ENCODE measurements at places on chromosomes 5 and 9. TPM values are rescaled to one million over a fixed set of nuclear protein-coding genes. Genes with fewer than 3 reads are reported as not detected.

Gene G3BP1
- 67.2 TPM for total RNA-seq

Gene PCDHGA6
- 3.7 TPM for total RNA-seq

Gene GABRB2
- under 0.01 TPM for total RNA-seq

Gene WWC1
- 2.1 TPM for total RNA-seq

Gene PCDHGA9
- total RNA-seq, result 1.4 TPM

Gene PCDHB11
- total RNA-seq, result not detected

Gene KIF24
- 0.70 TPM for total RNA-seq

Gene SLC25A2
- not detected for total RNA-seq

Gene ZNF462
- 10.0 TPM for total RNA-seq

Gene FXN
- total RNA-seq, result 19.1 TPM

Gene AK8
- 0.82 TPM for total RNA-seq

Gene ECSCR
- total RNA-seq, result 1.0 TPM

Gene AGXT2
- total RNA-seq, result not detected

Gene PSD2
- total RNA-seq, result not detected

Gene OR1Q1
- not detected for total RNA-seq

Gene PCDHGA11
- 11.7 TPM for total RNA-seq

Gene QRFP
- total RNA-seq, result not detected

Gene TMEM8B
- total RNA-seq, result 6.0 TPM

Gene C5orf52
- not detected for total RNA-seq

Gene SPATA31A3
- not detected for total RNA-seq

Gene NPR2
- total RNA-seq, result 13.5 TPM

Gene CARD6
- total RNA-seq, result 11.4 TPM

Gene PCDHB7
- 0.23 TPM for total RNA-seq

Gene FAXDC2
- 13.7 TPM for total RNA-seq

Gene DCAF10
- 9.6 TPM for total RNA-seq

Gene GDNF
- 0.47 TPM for total RNA-seq

Gene SLCO6A1
- not detected for total RNA-seq

Gene HNRNPH1
- total RNA-seq, result 177 TPM

Gene PCDHGA12
- total RNA-seq, result 27.2 TPM

Gene WDR31
- total RNA-seq, result 1.6 TPM

Gene SLC6A19
- not detected for total RNA-seq

Gene TMEM252
- not detected for total RNA-seq
